Gastrocnemius medialis (tissue), 4 donors: ENCODE measurements at places on chromosomes 2 and 18.
A peak's percentile ranks its signal among the peaks of the same experiment; 100 is the strongest.

DNA sequence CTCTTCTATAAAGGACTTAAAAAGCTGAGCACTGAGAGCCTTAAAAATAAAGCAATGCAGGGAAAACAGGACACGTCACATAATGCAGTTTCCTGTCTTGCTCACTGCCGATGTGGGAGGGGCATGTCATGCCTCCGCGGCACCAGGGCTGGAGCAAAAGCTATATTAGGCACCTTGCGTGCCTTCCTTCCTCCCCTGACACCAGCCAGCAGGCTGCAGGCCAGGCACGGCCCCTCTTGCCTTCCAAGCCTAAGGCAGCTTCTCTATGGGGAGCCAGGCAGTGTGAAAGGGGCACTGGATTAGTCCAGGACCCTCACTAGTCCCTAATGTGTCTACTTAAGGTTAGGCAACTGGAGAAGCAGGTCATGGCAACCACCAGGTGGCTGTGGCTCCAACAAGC lies 26.3 kb downstream of the MRPL35 start:
- no peaks in the 10 kb centered on the region for H3K36me3 ChIP-seq
- peak overlapping the region; percentile 30 for H3K4me3 ChIP-seq
- DNase-seq: peak; percentile 62
- peaks cover 36% of the 10 kb centered on the region for H3K4me1 ChIP-seq
- peak overlapping the region; percentile 84 for H3K27ac ChIP-seq

DNA sequence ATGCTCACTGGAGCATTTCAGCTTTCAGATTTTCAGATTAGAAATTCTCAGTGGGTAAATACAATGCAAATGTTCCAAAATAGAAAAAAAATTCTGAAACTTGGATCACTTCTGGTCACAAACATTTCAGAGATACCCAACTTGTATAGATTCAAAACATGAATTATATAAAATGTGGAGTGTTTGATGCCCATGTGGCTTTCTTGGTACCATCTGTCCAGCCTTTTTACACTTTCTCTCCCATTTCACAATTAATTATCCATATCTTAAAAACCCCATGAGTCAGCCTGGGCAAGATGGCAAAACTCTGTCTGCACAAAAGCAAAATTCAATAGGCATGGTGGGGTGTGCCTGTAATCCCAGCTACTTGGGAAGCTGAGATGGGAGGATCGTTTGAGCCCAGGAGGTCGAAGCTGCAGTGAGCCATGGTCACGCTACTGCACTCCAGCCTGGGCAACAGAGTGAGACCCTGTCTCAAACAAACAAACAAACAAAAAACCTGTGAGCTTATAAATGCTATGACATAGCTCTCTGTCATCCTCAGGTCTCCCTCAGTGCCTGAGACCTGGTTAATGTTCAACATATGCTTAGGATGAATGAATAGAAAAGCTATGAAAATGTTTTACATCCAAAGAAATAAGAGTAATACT lies 146.3 kb upstream of the TTC39C start:
- no peak overlapping the region for H3K4me3 ChIP-seq
- H3K4me1 ChIP-seq: no peaks in the 10 kb centered on the region
- DNase-seq: no peak
- H3K27me3 ChIP-seq: no peaks in the 10 kb centered on the region

GRCh38 chr2:56130463-56131070 lies 53.2 kb upstream of the CCDC85A start:
- H3K36me3 ChIP-seq: no peaks in the 10 kb centered on the region
- H3K4me3 ChIP-seq: no peak overlapping the region
- no peaks in the 10 kb centered on the region for H3K4me1 ChIP-seq
- no peaks in the 10 kb centered on the region for H3K27me3 ChIP-seq
- H3K27ac ChIP-seq: no peak overlapping the region
- no peak for DNase-seq

DNA sequence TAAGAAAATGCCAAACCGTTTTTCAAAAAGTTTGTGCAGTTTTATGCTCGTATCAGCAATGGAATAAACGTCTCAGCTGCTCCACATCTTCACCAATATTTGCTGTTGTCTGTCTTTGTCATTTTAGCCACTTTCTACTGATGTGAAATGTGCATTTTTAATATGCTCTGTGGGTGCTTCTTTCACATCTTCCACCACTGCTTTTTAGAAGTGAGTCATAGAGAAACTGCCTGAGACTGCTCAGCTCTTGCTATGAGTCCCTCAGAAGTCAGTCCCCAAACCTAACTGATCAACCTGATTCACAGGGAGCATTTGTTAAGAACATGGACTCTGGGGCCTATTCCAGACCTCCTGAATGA lies 41.0 kb upstream of the EPC2 start:
- no peak for DNase-seq
- no peaks in the 10 kb centered on the region for H3K27me3 ChIP-seq
- no peaks in the 10 kb centered on the region for H3K36me3 ChIP-seq
- no peak overlapping the region for H3K4me3 ChIP-seq

DNA sequence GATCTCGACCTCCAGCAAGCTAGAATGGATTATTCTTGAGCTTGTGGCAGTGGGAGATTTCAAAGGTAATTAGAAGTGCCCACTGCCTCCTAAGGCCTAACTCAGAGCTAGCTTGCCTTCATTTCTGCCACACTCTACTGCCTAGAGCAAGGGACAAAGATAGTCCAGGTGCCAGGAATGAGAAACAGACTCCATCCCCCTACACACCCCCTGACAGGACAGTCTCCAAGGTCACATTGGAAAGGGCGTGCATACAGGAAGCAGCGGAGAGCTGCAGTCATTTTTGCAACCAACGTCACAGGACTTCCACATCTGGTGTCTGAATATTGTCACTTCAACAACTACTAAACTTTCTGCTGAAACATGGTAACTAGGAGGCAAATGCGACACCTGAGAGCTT lies 101.0 kb upstream of the SH3BP4 start:
- H3K4me3 ChIP-seq: no peak overlapping the region
- DNase-seq: no peak
- H3K27ac ChIP-seq: no peak overlapping the region
- H3K4me1 ChIP-seq: no peaks in the 10 kb centered on the region
- H3K36me3 ChIP-seq: no peaks in the 10 kb centered on the region
